ENCODE measurements at places on chromosomes 5 and 9.

DNA sequence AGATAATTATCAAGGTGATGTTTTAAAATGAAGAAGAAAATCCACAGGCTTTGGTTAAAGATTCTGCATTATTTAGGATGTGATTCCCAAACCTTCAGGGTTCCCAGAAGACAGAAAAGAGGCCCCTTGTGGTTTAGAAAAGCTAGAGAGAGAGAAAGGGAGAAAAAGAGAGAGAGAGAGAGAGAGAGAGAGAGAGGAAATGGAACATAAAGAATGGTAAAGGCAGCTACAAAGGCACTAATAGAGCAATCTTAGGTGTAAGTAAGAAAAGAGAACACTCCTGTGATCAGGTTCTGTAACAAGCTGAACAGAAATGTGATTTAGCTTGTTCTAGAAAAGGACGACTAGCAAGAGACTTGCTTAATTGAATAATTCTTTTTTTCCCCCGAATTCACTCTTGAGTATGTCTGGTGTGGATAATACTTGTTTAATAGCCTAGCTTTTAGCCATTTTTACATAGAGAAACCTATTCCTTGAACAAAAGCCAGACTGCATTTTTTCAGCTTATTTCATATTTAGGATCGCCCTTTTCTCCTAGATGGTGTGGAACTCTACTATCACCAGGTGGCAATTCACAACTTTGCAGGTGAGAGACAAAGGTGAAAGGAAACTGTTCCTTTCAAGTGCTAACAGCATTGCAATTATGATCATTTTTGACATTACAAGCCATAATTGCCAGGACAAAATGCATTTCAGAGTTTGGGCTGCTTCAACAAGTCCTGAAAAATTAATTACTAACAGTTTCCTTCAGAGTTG lies 57.6 kb upstream of the SH3GL2 start:
- DNase-seq = no peak

DNA sequence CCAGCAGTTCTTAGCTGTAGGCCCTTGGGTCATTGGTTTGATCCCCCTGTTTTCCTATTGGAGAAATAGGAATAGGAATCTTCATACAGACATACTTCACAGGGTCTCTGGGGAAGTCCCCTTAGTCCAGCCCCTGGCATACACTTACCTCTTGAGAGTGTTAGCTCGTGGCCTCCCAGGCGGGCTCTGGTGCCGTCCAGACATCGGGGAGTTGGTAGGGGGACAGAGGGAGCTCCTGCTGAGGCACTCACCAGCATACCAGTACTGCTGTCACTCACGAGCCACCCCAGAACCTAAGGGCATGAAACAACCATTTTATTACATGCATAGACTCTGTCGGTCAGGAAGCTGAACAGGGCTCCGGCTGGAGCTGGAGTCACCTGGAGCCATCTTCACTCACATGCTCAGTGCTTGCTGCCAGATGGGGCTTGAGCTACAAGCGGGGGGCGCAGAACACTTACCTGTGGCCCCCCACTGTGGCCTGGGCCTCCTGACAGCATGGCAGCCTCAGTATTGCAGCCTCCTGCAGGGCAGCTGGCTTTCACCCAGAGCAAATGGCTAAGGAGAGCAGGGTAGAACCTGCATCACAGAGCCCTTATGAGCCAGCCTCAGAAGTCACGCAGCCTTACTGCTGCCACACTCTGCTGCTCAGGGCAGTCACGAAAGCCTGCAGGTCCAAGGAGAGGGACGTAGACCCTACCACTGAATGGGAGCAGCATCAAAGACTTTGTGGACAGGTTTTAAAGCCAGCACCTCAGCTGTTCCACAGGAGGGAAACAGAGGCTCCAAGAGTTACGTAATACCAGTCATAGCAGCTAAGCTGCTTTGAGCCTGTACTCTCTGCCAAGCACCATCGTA lies 58.3 kb upstream of the ANGPTL2 start:
- DNase-seq = no peak

DNA sequence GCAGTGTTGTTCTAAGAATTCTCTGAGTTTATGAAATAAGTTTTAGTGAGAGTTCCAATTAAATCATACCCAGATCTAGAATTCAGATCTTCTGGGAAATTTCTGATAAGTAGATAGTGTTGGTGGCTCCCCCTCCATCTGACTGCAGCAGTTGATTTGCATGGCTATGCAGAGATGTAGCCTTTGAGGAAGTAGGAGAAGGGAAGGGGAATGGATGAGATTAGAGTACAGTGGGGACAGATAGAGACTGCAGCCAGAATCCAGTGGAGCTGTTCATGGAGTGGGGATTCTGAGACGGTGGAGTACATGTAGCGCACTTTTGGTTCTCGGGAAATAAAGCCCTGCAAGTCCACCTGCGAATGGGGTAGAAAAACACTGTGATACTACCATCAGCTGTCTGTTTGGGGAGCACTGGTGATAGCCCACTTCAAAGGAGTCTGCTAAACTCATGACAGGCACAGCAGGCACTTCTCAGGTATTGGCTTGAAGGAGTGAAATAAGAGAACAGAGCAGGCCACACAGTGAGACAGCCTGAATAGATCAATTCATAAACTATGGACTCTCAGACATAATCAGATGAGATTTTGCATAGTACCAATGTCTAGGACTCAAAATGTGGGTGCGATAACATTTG lies 96.8 kb downstream of the ALDH1A1 start:
- DNase-seq = no peak

GRCh38 chr5:127820910-127821553 lies 117.8 kb downstream of the CCDC192 start:
- no peak for DNase-seq

GRCh38 chr5:132454361-132454760 lies 36.2 kb downstream of the IRF1 start:
- DNase-seq = no peak

GRCh38 chr9:33159777-33160127 lies 7.4 kb downstream of the B4GALT1 start:
- no peak for DNase-seq

DNA sequence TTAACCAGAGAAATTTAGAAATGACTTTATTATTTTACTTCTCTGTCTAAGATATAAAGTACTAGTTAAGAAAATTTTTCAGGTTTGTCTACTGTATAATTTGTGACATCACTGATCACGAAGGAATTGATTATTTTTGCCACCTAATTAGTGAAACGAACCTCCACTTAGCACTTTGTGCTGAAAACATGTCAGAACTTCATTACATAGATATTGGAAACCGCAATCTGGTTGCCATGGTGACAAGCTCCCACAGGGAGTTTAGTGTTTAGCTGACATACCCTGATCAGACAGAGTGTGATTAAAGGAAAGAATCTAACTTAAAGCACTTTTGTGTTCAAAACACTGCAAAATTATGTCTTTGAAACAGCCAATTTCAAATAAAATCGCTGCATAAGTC lies 668.4 kb upstream of the CCNG1 start:
- no peak for DNase-seq

- no peak for DNase-seq
Measured at GRCh38 chr9:91935805-91936514, 14.1 kb downstream of the ROR2 start.

DNA sequence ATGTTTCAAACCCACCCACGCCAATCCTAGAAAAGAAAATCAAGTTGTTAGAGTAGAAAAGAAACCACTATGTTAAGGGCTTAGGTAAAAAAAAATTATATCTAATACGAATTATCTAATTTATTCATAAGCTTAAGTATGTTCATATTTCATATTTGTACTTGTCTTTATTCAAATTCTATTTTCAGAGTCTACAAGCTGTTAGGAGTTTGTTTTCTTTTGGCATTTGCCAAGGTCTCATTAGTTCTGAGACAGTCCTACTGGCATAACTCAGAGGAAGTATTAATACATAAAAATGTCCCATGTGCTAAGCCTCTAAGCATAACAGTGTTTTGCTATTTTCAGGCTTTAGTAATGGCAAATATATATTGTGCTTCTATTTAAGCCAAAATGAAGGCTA lies 57.6 kb downstream of the STARD4 start:
- no peak for DNase-seq

DNA sequence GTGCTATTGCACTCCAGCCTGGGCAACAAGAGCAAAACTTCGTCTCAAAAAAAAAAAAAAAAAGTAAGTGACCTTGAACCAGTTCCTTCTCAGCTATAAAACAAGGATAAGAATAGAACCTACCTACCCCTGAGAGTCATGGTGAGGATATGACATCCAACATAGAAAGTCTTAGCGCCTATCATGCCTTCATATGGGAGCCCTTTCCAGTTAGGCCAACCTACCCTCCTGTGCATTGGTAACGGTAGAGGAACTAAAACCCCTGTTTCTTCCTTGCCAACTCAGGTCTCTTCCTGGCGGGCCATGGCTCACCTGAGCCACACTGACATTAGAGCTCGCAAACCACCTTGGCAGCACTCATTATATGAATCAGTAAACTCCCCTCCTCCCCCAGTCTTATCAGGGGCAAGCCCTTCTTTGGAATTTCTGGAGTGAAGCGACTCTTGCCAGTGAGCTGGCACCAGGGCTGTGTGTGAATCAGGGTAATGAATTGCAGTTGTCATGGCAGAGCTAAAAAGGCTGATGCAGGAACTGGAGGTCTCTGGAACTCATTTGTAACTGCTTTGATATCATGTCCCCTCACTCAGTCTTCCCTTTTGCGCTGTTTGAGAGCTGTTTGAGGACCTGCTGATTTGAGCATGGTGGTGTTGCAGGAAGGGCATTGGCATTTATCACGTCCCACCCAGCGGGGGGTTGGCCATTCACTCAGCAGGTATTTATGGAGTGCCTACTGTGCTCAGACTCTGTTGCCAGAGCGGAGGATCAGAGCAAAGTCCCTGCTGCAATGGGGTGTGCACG lies 10.3 kb downstream of the WWC1 start:
- no peak for DNase-seq

GRCh38 chr9:89529243-89530035 lies 31.5 kb upstream of the SEMA4D start:
- DNase-seq = no peak

GRCh38 chr9:93045521-93045920 lies 13.0 kb upstream of the SUSD3 start:
- no peak for DNase-seq

DNA sequence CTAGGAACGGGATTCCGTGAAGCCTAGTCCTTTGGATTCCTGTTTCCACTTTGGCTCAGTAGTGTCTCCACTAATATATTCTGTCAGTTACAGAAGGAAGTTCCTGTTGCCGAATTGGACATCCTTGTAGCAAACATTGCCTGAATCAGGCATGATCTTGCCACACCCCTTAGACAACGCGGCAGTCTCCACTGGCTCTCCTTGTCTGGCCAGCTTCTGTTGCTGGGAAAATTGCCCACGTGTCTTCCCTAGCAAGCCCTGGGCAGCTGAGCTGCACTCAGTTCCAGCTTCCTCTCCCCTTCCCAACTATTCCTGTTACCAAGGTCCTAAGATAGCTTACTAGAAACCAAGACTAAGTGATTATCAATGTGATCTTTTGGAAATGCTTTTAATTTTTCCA lies 316.6 kb upstream of the RIOK2 start:
- DNase-seq = no peak

GRCh38 chr5:117731446-117731845 lies 1156.8 kb upstream of the SEMA6A start:
- no peak for DNase-seq

DNA sequence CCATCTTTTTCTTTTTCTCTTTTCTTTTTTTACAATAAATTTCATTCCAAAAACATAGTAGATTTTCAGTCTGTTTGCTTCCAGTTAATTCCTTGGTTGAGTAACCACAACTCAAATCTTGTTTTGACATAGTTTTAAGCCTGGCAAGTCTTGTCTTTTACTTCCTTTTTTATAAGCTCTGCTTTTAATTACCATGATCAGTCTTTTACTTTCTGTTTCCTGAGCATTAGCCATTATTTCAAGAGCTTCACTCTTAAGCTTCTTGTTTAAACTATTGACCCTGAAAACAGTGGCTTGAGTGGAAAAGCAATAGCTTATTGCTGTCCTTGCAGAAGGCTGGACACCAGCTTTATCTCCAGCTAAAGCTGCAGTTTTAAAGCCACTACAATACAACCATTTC lies 1363.3 kb downstream of the MAT2B start:
- DNase-seq = no peak

- DNase-seq = no peak
Measured at GRCh38 chr5:179235416-179236400, 109.6 kb downstream of the ADAMTS2 start.

DNA sequence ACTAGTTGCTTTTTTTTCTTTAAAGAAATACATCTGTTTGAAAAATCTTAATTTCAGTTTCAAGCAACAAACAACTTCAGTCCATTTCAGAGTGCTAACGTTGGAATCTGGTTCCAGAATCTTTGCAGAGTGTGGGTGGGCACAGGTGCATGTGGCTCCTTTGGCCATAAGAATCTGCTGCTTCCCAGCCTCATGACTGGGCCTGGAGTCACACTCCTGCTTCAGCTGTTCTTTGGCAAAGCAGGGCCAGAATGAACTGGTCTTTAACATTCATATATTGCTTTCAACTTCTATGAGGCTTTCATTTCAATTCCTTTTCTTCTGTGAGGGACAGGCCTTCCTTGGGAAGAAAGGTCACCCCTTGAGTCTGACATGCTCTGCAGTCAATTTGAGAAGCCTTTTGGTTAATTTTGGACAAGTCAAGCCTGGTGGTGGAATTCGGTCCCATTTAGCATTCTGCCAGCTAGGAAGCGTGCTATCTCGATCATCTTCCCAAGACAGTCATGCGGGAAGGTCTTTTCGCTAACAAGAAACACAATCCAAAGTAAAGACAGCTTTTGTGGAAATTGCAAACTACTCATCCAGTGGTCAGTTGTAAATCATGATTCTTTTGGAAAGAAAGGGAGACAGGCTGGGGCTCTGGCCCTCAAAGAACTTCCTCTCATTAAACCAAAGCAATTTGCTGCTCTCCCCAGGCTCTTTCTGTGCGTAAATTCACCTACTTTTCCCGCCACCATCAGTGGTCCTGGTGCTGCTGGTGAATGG lies 55.2 kb downstream of the SLC1A3 start:
- no peak for DNase-seq

- DNase-seq = no peak
Measured at GRCh38 chr9:94945197-94946144, 219.0 kb downstream of the AOPEP start.

DNA sequence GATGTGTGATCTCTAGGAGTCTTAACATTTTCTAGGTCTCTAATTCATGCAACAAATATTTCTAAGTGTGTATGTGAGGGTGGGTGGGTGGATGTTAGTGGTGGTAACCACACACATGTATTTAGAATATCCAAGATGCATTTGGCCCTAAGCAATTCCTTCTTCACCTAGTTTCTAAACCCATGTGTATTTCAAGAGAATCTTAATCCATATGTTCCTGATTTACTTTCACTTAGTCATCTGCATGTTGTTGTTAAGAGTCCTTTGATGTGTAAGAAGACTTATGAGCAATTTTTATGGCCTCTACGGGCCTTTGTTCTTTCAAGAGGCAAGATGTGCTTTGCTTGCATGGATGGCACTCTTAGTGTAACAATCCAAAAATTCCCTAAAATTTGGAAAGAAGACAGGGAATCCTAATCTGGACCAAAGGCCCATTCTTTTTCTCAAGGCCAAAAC lies 282.6 kb downstream of the SPATA31D1 start:
- no peak for DNase-seq

DNA sequence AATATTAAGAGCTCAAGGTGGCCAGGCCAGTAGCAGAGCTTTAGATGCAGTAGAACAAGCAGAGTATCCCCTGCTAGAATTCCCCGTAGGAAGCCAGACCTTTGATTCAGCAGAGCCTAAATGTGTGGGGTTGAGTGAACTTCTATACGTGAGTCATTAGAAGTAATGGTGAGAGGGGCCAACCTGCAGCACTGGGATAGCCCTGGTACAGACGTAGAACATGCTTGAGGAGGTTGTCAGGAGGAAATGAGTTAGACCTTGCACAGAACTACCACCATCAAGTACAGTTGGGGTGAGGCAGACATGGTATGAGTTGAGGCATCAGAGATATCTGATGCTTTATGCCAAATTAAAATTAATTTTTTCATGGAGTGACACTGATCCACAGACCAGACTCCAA lies 42.0 kb downstream of the PDCD1LG2 start:
- no peak for DNase-seq

Data from stimulated activated CD4-positive, alpha-beta T cell treated with anti-CD3 and anti-CD28 coated beads, Interleukin-4, amount 100 ng/mL, for 48 hours (primary cell).